ENCODE measurements at places on chromosomes 2 and 18. TPM values are rescaled to one million over a fixed set of nuclear protein-coding genes. Genes with fewer than 3 reads are reported as not detected.
A peak's percentile ranks its signal among the peaks of the same experiment; 100 is the strongest.

GRCh38 chr18:10552226-10552625 is 26.4 kb downstream of the NAPG start:
- DNase-seq, result no peak

DNA sequence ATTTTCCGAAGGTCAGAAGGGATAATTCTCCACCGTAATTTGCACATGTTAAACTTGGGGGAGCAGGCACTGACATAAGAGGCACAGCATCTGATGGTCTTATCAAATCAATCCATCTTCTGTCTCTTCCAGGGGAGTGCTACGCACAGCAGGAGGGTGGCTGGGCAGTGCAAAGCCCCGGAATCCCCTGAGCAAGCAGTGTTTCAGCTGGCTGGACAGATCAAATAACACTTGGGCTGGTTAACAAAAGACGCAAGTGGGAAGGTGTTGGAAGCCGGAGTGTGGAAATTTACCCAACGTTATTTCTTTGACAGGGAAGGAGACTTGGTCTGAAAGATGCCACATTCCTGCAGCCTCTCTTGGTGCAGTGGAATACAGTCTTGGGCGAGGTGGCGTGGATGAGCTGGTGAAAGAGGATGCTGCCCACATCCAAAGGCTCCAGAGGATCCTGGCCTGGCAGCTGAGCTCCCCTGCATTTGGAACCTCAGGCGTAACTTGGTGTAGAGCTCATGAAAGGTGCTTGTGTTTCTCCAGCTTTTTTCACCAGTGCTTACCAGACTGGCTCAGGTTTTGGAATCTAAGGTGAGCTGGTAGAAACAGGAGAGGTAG is 103.0 kb downstream of the MAPK4 start:
- no peak for DNase-seq

The REG1A gene
- total RNA-seq, result 3.8 TPM

DNA sequence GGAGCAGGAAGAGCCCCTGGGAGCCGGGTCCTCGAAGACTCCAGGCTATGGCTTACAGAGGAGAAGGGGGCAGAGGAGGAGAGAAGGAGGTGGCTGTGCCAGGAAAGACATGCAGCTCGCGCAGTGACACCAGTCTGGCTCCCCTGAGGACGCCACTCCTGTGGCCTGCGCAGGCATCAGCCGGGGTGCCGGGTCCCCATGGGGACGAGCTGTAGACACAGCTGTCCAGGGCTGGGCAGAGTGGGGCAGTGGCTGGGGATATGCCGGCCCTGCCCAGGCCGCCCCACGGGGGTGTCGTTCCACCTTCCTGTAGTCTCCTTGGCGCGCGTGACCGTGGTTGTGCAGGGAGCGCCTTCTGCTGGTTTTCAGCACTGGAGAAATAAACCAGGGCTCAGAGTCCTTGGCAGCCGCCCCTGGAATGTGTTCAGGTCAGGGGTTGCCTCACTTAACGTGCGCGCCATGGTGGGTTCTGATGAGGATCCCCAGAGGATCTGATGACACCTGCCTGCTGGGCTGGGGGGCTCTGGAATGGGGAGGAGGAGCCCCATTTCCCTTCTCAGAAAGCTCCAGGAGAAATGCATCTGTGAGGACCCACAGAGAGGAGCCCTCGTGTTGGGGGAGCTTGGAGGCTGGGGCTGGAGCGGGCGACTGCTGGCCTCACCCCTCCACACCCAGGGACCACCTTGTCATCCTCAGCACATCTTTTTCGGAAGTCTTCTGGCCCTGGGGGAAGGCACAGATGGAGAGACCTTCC is 26.7 kb downstream of the RAMP1 start:
- peak; percentile 86 for DNase-seq

DNA sequence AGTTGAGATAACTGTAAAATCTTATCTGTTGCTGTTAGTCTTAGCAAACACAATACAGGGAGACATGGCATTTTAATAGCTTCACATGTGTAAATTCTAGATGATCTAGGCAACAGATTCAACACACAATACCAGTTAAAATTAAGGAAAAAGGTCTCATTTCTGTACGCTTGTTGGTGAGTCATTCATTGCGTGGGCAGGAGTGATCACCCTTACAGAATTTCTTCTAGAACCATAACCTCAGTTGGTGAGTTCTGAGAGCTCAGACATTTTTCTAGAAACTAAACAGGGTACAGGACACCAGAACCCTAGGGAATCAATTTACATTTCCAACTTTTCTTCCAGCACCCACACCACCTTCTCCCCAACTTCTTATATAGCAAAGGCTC is 81.9 kb downstream of the SLC8A1 start:
- DNase-seq, result no peak

The NETO1 gene
- 0.56 TPM for total RNA-seq

- DNase-seq, result no peak
Observed at GRCh38 chr2:229748950-229749349, 34.6 kb upstream of the DNER start.

GRCh38 chr18:65946777-65947176 is 196.0 kb downstream of the CDH7 start:
- no peak for DNase-seq

The CACNB4 gene
- total RNA-seq, result 10.5 TPM

- peak; percentile 85 for DNase-seq
Observed at GRCh38 chr18:3596637-3597384, 146.8 kb downstream of the TGIF1 start.

DNA sequence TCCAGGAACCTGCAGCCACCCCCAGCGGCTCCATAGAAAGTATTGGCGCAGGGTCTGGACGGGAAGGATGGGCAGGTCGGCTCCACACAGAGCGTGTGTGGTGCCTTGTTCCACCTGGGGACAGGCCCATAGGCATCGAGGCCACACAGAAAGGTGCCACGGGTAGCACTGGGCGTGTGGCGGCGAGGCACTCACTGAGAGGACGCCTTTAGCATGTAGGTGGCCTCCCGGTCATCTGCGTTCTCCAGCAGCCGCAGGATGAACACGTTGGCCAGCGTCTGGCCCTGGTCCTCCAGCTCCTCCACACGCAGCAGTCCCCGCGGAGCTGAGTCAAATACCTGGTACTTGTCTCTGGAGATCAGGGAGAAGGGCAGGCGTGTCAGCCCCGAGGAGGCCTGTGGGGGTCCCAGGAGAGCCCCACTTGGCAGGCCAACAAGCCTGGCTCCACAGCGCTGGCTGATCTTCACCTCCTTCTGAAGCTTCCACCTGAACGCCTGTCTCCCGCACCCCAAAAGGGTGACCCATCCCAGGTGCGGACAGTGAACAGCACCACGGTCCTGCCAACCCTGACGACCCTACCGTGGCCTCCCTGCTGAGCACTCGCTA is 13.2 kb downstream of the SNORC start:
- peak; percentile 80 for DNase-seq

The AKAIN1 gene
- not detected for total RNA-seq

Measured in posterior vena cava (tissue), 2 donors.